AG10803 (cell line): ENCODE measurements at places on chromosomes 13 and 19.

- no peak for DNase-seq
These were observed 101.0 kb downstream of the ZIC5 start for GRCh38 chr13:99870541-99870940.

DNA sequence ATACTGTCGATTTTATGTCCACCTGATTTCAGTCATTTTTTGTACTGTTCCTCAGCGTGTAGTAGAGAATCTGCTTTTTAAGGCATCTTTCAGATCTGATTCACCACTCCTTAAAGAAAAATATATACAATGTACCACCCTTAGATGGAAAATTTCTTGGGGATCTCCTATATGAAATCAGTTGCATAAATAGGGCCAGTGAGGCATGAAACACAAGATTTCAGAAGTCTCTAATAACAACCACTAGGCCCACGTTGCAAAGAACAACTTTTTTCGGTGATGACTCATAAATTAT lies 1.4 kb downstream of the USP12 start:
- DNase-seq = peak; percentile 68

DNA sequence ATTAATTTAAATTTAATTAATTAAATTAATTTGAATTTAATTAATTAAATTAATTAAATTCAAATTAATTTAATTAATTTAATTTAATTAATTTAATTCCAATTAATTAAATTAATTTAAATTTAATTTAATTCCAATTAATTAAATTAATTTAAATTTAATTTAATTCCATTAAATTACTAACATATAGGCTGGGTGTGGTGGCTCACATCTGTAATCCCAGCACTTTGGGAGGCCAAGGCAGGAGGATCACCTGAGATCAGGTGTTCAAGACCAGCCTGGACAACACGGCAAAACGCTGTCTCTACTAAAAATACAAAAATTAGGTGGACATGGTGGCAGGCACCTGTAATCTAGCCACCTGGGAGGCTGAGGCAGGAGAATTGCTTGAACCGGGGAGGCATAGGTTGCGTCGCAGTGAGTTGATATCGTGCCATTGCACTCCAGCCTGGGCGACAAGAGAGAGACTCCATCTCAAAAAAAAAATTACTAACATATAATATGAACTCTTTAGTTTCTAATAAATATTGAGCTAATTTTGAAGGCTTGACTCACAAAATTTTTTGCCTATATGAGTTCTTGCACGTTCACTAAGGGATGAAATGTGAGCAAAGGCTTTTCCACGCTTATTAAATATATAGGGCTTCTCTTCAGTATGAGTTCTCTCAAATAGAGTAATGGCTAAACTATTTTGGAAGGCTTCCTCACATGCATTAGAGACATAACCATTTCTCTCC lies 9.0 kb upstream of the USP29 start:
- no peak for DNase-seq

DNA sequence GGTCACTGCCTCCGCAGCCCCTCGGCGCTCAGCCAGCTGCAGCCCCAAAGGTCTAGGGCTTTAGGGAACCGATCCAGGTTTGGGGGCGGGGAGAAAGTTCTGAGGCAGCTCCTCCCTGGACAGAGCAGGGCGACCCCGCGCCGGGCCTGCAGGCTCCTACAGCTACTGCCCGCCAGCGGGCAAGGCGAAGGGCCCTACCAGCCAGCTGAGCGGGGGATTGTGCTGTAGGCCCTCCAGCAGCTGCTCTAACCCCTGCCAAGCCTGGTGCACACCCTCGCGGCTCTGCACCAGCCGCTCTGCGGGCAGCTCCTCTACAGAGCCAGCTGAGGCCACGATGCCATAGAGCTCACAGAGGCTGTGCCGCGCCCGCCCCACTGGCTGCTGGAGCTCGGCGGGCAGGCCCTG lies 14.0 kb downstream of the PLIN4 start:
- DNase-seq = no peak

- DNase-seq = peak; percentile 6
These were observed 23.5 kb downstream of the ZNF180 start for GRCh38 chr19:44476559-44477408.

- DNase-seq = no peak
These were observed 4.0 kb downstream of the PDS5B start for GRCh38 chr13:32590266-32590665.

DNA sequence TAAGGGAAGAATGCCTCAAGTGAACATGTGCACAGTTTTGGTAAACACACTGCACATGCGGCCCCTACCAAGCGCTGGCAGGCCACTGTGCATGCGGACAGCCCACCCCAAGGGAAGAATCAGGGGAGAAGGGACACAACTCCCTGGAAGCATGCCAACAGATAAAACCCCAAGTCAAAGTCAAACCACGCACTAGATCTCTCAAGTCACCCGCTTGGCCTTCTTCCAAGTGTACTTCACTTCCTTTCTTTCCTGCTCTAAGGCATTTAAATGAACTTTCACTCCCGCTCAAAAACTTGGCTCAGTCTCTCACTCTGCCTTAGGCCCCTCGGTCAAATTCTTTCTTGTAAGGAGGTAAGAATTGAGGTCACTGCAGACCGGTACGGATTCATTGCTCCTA lies 4.6 kb upstream of the RFXAP start:
- DNase-seq = no peak

GRCh38 chr19:46717716-46718143 lies 816 bp upstream of the PRKD2 start:
- DNase-seq = no peak

- no peak for DNase-seq
These were observed 3.4 kb downstream of the PEAK3 start for GRCh38 chr19:2278459-2279158.

DNA sequence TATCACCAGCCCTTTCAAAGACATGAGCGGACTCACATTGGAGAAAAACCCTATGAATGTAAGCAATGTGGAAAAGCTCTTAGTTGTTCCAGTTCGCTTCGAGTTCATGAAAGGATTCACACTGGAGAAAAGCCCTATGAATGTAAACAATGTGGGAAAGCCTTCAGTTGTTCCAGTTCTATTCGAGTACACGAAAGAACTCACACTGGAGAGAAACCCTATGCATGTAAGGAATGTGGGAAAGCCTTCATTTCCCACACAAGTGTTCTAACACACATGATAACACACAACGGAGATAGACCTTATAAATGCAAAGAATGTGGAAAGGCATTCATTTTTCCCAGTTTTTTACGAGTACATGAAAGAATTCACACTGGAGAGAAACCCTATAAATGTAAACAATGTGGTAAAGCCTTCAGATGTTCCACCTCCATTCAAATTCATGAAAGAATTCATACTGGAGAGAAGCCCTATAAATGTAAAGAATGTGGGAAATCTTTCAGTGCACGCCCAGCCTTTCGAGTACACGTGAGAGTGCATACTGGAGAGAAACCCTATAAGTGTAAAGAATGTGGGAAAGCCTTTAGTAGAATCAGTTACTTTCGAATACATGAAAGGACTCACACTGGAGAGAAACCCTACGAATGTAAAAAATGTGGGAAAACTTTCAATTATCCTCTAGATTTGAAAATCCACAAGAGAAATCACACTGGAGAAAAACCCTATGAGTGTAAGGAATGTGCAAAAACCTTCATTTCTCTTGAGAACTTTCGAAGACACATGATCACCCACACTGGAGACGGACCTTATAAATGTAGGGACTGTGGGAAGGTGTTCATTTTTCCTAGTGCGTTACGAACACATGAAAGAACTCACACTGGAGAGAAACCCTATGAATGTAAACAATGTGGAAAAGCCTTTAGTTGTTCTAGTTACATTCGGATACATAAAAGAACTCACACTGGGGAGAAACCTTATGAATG lies 17.6 kb downstream of the ZNF791 start:
- no peak for DNase-seq

DNA sequence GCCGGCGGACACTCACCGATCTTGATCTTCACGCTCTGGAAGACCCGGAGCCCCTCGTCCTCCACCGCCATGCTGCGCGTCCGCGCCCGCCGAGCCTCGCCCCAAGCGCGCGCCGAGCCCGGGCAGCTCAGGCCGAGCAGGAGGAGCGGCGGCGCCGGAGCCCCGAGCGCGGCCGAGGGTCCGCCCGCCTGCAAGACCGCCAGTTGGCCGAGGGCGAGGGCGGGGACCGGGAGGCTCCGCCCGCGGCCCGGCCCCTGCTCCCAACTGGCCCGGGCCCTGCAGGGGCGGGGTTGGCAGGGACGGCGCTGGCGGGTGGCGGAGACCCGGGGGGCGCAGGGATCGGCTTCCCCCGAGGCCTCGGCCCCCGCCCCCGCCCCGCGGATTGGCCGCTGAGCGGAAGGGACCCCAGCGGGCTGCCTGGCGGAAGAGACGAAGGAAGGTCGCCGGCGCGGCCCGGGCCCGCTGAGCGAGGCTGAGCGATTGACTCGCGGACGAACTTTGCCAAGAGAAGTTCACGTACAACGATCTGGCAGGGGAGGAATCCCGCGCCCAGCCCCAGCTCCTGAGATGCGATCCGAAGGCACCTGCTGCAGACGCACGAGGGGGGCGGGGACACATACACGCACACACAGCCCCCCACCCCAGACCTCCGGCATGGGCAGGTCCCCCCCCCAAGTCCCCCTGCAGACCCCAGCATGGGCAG lies at the start of gene RASA3:
RASA3 (minus strand) TSS at position 205 of the 703 bp plus-strand sequence; CDS start at position 71, 134 bp downstream.
- DNase-seq = peak; percentile 81

- DNase-seq = no peak
These were observed 347.2 kb upstream of the ARGLU1 start for GRCh38 chr13:106915146-106915545.
